Left colon (tissue), 2 donors: ENCODE measurements at places on chromosomes 6 and 20.

GRCh38 chr20:45104786-45105185, 3.9 kb upstream of the KCNS1 start:
- no peak for DNase-seq

DNA sequence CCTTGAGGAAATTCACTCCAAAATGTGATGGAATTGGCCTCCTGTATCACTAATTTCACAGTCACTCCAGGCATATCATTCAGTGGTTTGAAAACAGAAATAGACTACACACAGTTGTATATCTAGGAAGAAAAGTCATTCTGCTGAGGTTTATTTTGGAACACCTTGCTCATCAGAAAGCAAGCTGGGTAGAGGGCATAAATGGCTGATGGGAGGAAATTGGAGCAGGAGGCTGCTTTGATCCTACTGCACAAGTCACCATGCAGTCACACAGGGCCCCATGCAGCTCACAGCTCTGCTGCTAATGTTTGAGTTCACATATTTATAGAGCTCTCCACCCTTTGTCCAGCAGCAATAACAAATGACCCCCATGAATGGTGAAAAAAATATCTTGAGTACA, 12.3 kb downstream of the NHLRC1 start:
- DNase-seq: no peak

DNA sequence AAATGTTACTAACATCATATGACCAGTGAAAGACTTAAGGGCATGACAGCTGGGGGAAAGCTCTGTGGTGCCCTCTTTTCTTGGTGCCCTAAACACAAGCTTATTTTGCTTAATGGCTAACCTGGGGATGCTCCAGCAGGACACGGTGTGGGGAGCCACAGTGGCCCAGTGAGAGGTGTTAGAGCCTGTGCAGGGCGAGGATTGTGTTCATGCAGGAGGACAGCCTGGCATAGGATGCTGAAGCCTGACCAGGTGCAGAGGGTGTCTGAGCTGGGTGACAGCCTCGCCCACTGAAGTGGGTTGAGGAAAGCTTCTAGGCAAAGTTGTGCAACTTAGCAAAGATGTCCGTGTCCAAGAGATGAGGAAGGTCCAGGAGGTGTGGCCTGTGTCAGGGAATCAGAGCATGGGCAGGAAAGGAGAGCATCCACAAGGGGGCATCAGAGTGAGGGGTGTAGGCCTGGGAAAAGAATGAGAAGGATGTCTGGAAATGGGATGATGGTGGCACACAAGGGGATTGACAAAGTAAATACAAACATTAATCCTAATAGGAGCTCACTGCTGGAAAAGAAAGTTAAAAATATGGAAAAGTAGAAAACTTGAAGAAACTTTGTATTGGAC, 33.9 kb downstream of the SLC17A4 start:
- peak; percentile 33 for DNase-seq

- no peak for DNase-seq
Measured at GRCh38 chr6:109793021-109793420, 101.9 kb downstream of the FIG4 start.

- no peak for DNase-seq
Measured at GRCh38 chr6:116629563-116629981, 13.3 kb downstream of the RSPH4A start.
